ENCODE measurements at places on chromosomes 2 and 18. TPM values are rescaled to one million over a fixed set of nuclear protein-coding genes. Genes with fewer than 3 reads are reported as not detected.

DLGAP1 gene
- 277 TPM for total RNA-seq

RAX gene
- total RNA-seq: not detected

ASPRV1 gene
- total RNA-seq: 8.8 TPM

SPHKAP gene
- total RNA-seq: 51.3 TPM

CTAGE1 gene
- not detected for total RNA-seq

PHOSPHO2 gene
- total RNA-seq: 21.3 TPM

ANO7 gene
- 0.63 TPM for total RNA-seq

CHST10 gene
- 89.2 TPM for total RNA-seq

CNTNAP5 gene
- total RNA-seq: 65.1 TPM

SLC66A2 gene
- 30.4 TPM for total RNA-seq

KLF11 gene
- 14.7 TPM for total RNA-seq

ETAA1 gene
- total RNA-seq: 21.9 TPM

TEKT4 gene
- total RNA-seq: not detected

OR6B2 gene
- total RNA-seq: not detected

REL gene
- total RNA-seq: 10.6 TPM

C2orf81 gene
- 1.6 TPM for total RNA-seq

DNAH7 gene
- 19.4 TPM for total RNA-seq

CYP26B1 gene
- total RNA-seq: 3.4 TPM

SLC4A3 gene
- total RNA-seq: 34.4 TPM

LCT gene
- total RNA-seq: not detected

UGT1A4 gene
- not detected for total RNA-seq

TOGARAM2 gene
- under 0.01 TPM for total RNA-seq

CCDC148 gene
- 15.7 TPM for total RNA-seq

XIRP2 gene
- 0.31 TPM for total RNA-seq

ANXA4 gene
- total RNA-seq: 6.6 TPM

CERKL gene
- total RNA-seq: 1.3 TPM

USP37 gene
- 43.8 TPM for total RNA-seq

TFCP2L1 gene
- total RNA-seq: under 0.01 TPM

TCF23 gene
- not detected for total RNA-seq

MFF gene
- 186 TPM for total RNA-seq

SP3 gene
- total RNA-seq: 204 TPM

DOK6 gene
- total RNA-seq: 94.5 TPM

GRB14 gene
- 19.1 TPM for total RNA-seq

MLPH gene
- not detected for total RNA-seq

CYP27A1 gene
- total RNA-seq: 3.4 TPM

APLF gene
- 7.2 TPM for total RNA-seq

SIX3 gene
- total RNA-seq: 0.31 TPM

ZBTB7C gene
- total RNA-seq: 0.94 TPM

Data from parietal lobe (tissue), 2 donors.